Astrocyte (in vitro differentiated cells and primary cell): ENCODE measurements at places on chromosomes 6 and 20.
A peak's percentile ranks its signal among the peaks of the same experiment; 100 is the strongest.

- DNase-seq: no peak
These were observed 258.7 kb downstream of the LRFN2 start for GRCh38 chr6:40328386-40328985.

DNA sequence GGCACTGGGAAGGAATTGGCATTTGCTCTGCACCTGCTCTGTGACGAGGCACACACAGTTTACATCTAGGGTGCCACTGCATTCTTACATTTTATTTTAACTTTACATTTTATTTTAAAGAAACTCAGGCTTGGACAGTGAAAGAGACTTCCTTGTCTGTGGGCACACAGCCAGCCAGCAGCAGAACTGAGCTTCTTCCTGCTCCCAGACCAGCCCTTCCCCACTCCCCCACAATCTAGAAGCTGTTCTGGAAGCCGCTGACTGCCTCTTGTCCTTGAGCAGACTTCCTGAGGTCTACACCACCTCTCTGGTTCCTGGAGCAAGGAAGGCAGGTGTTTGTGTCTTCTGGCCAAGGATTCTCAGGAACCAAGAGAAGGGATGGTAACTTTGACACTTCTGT, 27.9 kb upstream of the CD93 start:
- DNase-seq: no peak

- DNase-seq: peak; percentile 73
These were observed 164.8 kb upstream of the BMP5 start for GRCh38 chr6:56040223-56040622.

DNA sequence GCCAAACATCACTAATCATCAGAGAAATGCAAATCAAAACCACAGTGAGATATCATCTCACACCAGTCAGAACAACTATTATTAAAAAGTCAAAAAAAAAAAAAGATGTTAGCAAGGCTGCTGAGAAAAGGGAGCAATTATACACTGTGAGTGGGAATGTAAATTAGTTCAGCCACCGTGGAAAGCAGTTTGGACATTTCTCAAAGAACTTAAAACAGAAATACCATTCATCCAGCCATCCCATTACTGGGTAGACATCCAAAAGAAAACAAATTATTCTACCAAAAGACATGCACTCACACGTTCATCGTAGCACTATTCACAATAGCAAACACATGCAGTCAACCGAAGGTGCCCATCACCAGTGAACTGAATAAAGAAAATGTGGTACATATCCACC, 213.9 kb downstream of the TTLL2 start:
- peak; percentile 14 for DNase-seq

GRCh38 chr6:111850295-111850937, 22.8 kb downstream of the FYN start:
- no peak for DNase-seq

DNA sequence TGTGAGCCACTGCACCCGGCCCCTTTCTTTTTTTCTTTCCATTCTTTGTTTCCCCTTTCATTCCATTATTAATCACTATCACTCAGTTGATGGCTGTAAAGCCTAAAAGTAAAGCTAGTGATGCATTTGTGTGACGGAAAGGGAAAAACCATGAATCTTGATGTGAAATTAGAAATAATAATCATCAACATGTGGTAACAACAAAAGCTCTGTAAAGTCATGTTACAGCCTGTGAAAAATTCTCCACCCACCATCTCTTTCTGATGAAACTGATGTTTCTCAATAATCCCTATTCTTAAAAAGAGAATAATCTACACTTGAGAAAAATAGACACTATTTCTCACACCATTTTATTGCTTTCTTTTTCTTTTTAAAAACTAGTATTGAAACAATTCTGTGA, 80.0 kb downstream of the CRYBG1 start:
- DNase-seq: no peak

- no peak for DNase-seq
These were observed 206.2 kb upstream of the SGK1 start for GRCh38 chr6:134523903-134524650.

- no peak for DNase-seq
These were observed 176.9 kb upstream of the SALL4 start for GRCh38 chr20:51979226-51979625.
